ENCODE measurements at places on chromosomes 13 and 19.

GRCh38 chr13:99393791-99394735 is 86.9 kb upstream of the GPR183 start:
- no peak for DNase-seq

GRCh38 chr13:45872566-45872965 is 21.0 kb upstream of the SIAH3 start:
- DNase-seq: no peak

DNA sequence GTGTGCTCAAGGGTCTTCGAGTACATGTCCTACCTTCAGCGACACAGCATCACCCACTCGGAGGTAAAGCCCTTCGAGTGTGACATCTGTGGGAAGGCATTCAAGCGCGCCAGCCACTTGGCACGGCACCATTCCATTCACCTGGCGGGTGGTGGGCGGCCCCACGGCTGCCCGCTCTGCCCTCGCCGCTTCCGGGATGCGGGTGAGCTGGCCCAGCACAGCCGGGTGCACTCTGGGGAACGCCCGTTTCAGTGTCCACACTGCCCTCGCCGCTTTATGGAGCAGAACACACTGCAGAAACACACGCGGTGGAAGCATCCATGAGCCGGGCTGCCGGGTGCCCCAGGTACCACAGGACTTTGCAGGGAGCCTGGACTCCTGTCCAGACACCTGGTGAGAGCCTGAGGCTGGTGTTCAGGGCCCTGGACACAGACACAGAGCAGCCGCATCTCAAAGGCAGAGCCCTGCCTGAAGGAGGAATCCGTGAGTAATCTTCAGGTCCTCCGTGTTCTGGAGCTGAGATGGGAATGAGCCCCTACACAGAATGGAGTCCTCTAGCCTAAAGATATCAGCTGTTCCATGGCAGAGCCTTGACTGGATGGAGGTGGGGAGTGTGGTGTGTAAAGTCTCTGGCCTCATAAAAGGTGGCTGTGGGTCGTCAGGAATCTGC is 1.5 kb downstream of the ZNF581 start:
- no peak for DNase-seq

DNA sequence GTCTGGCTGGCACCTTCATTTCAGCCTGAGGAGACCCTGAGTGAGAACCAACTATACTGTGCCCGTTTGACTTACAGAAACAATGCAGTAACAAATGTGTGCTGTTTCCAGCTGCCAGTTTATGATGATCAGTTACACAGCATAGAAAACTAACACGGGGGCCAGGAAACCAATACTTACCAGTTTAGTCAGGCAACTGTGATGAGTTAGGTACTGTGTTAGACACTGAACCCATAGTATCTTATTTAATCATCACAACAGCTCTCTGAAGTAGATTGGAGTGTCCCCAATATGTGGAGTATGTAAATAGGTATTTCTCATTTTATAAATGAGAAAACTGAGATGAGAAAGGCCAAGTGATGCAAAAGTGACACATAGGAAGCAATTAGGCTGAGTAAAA is 620.9 kb upstream of the KLF12 start:
- no peak for DNase-seq

GRCh38 chr13:28031896-28032288 is 43.4 kb upstream of the URAD start:
- DNase-seq: no peak

DNA sequence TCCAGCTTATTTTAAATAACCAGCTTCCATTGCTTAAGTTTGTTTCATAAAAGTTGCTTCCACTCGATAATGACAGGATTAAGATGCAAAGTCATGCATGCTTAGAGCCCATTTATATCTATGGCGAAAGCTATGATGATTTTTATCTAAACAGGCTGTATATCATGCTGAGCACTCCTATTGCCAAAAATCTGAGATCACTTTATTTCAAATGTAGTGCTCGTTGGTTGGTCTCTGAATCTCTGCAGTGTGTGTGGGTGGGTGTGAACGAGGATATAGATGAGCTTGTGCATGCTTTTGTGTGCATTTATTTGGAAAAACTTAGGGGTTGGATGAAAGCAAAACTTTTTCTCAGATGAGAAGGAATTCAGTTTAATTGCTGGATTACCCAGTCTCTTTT is 27.0 kb upstream of the ARGLU1 start:
- DNase-seq: no peak

GRCh38 chr13:113804017-113804702 is 45.1 kb downstream of the TMEM255B start:
- no peak for DNase-seq

- no peak for DNase-seq
These were observed 55.5 kb downstream of the CRYL1 start for GRCh38 chr13:20470136-20470535.

GRCh38 chr13:97069050-97069815 is 75.0 kb upstream of the OXGR1 start:
- DNase-seq: no peak

DNA sequence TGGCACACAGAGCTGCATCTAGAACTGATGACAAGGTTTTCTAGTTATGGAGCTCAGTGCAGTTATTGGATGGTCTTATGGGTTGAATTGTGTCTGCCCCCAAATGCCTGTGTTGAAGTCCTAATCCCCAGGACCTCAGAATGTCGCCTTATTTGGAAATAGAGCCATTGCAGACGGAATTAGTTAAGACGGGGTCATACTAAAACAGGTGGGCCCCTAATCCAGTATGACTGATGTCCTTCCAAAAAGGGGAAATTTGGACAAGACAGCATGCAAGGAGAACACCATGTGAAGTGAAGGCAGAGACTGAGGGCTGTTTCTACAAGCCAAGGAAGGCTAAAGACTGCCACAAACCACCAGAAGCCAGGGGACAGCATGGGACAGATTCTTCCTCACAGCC is 148.7 kb downstream of the KCTD12 start:
- no peak for DNase-seq

DNA sequence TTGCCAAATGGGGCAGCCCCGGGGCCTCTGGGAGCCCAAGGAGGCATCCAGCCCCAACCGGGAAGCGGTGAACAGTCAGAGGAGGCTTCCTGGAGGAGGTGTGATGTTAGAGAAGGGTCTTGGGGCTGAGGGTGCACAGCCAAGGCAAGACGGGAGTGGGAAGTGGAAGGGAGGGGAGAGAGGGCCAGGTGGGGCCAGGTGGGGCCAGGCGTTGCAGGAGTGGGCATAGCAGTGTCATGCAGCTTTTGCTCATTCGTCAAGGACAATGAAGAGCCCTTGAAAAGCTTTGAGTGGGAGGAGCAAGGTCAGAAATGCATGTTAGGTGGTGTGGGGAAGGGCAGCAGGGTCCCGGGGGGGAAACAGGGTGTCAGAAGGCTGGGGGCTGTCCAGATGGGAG is 1.8 kb downstream of the FBN3 start:
- no peak for DNase-seq

- DNase-seq: no peak
These were observed 30.4 kb downstream of the KLF5 start for GRCh38 chr13:73089213-73089612.

- no peak for DNase-seq
These were observed 120.5 kb downstream of the DIAPH3 start for GRCh38 chr13:60043262-60043661.
